Lung microvascular endothelial cell (primary cell): ENCODE measurements at places on chromosomes 12 and 14. TPM values are rescaled to one million over a fixed set of nuclear protein-coding genes. Genes with fewer than 3 reads are reported as not detected.

The PRPF39 gene
- 12.6 and 17.7 TPM in 2 replicates for total RNA-seq

The GPR84 gene
- under 0.01 TPM in 1 of 2 replicates, not detected in the other for total RNA-seq

DNA sequence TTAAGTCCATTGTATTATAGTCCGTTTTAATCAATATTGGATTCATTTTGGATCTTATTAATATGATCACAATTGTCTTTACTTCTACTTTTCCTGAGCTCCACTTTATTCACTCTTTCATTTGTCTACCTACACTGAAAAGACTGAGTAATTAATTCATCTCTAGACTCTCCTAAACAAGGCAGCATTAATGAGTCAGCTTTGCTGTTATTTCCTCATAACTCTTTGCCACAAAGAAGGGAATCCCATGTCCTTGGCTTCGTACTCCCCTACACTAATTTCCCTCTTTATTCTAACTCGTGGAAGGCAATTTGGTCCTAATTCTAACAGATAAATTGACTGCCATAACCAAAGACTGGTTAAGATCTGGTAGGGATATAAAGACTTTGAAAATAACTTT lies 91.9 kb downstream of the ARMH4 start:
- no peak for DNase-seq

GRCh38 chr12:126685636-126686035 lies 1581.3 kb upstream of the TMEM132C start:
- no peak for DNase-seq

DNA sequence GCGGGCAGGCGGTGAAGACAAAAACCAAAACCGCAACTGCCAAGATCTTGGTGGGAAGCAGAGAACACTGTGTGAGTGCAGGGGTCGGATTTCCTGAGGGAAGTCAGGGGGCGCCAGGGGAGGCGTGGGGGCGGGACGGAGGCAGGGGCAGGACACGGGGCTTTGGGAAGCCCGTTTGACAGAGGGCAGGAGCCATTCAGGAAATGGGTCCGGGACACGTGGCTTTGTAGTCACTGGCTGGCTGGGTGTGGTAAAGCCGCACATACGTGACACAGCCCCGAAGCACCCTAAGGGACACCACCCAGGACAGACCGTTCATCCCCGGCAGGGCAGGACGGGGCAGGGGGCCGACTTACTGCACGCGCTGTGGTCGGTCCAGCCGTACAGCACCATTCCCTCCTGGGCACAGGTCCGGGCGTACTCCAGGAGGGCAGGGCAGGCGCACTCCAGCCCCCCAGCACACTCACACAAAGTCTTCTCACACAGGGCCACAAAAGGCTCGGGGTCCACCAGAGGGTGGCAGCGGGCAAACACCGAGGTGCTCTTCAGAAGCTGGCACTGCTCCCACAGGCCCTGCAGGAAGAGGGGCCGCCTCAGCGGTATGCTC lies 49.4 kb downstream of the VWF start:
- DNase-seq: peak; percentile 76

The TTC6 gene
- under 0.01 TPM in 1 of 2 replicates, not detected in the other for total RNA-seq

- DNase-seq: no peak
Observed at GRCh38 chr12:78414071-78414470, 450.5 kb upstream of the SYT1 start.

The CLEC4A gene
- total RNA-seq: not detected in 2 replicates

- no peak for DNase-seq
Observed at GRCh38 chr14:71745072-71745471, 187.2 kb upstream of the RGS6 start.

The NT5DC3 gene
- total RNA-seq: 3.5 and 9.5 TPM in 2 replicates

The SPIC gene
- total RNA-seq: not detected in 2 replicates

GRCh38 chr12:62613081-62613480 lies 146.5 kb downstream of the MON2 start:
- DNase-seq: no peak

GRCh38 chr14:49691031-49691430 lies 1.9 kb upstream of the KLHDC1 start:
- no peak for DNase-seq

DNA sequence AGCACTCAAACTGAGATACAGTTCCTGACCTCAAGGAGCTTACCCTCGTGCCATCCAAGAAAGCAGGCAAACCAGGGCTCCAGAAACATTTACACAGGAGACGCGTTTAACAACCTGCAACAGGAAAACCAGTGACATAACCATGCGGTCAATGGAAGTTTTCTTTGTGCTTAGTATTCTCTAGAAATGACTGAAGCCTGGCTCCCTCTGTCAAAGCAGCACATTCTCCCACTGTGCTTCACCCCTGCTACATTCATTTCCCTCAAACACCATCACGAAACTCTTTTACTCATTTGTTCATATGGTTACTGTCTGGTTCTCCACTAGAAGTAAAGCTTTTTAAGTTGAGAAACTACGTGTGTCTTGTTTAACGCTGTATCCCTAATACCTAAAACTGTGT lies 161.3 kb upstream of the CCND2 start:
- no peak for DNase-seq

DNA sequence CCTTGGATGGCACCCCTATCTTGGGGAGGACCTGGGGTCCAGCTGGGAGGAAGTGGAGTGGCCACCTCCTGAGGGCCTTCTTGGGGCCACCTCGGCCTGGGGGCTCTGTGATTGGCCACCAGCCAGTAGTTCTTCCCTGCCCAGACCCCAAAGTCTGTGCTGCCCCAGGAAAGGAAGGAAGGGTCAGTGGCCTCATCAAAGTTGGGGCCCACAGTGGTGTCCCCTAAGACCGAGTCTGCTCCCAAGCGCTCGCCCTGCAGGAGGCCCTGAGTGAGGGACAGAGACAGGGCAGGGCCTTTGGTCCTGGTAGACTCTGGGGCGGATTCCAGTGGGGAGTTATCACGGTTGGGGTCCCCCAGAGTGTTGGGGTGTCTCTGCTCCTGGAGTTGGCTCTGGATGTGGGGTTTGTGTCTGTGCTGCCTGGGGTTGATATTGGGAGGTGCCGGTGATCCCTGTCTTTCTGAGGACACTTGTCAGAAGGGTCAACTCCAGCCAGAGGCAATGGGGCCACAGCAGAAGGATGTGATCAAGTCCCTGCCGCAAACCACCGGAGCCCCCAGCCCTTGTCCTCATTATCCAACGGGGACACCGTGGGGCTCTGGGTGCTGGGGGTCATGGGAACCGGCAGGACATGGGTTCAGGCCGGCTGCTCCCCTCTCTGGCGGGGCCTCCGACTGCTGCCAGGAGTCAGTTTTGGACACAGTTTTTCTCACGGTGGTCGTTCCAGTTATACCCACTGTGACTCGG lies 364.3 kb downstream of the TMEM121 start:
- no peak for DNase-seq

The CLEC9A gene
- not detected in 2 replicates for total RNA-seq

DNA sequence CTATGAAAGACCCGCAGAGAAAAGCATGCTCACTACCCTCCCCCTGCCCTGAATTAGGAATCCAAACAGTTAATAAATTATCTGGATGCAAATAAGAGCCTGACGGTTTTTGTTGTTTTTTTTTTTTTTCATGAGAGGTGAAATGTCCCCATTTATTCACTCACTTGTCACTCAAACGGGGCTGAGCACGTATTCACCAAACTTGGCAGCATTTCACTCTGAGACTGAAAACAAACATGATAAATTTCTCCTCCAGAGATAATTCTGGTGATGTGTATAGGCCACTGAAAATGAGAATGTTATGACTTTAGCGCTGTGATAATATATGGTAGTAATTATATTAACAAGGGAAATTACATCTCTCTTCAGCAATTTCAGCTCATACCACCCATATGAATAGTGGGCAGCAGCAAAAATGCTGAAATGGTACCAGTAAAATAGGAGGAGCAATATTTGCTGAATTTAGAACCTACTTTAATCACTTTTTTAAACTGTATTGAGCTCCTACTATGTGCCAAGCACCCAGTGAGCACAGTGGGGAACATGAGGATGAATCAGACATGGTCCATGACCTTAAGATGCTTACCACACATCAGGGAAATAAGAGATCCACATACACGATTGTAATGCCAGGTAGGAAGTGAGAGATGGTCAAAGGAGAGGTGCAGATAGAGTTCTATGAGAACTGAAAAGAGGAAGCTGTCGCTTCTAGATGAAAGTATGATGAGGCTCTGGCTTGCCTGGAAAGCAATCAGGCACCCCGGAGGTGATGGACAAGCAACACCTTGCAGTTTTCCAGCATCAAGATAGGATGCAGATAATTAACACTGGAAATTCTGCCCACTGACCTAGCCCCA lies 286.5 kb upstream of the TMPO start:
- no peak for DNase-seq

- no peak for DNase-seq
Observed at GRCh38 chr14:51081712-51082111, 13.2 kb downstream of the TRIM9 start.

DNA sequence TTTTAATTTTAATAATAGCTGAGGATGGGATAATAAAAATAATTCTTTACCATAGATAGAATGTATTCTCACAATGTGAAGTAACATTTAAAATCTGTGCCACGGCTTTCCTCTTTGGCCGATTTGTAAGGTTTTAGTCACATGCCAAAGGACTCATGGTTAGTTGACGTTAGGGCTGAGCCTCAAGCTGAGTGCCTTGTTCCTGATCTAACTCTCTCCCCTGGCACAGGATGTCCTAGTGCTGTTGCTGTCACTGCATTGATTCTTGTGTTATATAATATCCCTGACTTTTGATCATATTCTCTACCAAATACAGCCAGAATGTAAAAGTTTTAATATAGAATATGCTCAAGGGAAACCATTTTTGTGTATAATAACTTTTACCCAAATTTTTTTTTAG lies 144.3 kb downstream of the PELI2 start:
- no peak for DNase-seq

The SERPINA1 gene
- not detected in 2 replicates for total RNA-seq

The IAPP gene
- total RNA-seq: not detected in 2 replicates

DNA sequence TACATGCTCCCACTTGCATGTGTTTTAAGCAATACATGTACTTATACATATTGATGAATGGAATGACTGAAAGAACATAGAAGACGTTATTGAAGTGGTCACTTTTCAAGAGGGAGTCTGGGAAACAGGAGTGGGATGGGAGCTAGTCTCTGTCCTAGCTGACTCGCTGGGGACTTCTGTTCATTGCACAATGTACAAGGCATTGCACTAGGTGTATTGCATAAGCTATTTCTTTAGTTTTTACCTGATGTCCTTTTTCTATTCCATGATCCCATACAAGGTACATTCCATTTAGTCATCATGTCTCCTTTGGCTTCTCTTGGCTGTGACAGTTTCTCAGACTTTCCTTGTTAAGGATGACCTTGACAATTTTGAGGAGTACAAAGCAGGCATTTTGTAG lies 4.0 kb upstream of the MYO1H start:
- no peak for DNase-seq
